ENCODE measurements at places on chromosomes 1 and 21.
A peak's percentile ranks its signal among the peaks of the same experiment; 100 is the strongest.

DNA sequence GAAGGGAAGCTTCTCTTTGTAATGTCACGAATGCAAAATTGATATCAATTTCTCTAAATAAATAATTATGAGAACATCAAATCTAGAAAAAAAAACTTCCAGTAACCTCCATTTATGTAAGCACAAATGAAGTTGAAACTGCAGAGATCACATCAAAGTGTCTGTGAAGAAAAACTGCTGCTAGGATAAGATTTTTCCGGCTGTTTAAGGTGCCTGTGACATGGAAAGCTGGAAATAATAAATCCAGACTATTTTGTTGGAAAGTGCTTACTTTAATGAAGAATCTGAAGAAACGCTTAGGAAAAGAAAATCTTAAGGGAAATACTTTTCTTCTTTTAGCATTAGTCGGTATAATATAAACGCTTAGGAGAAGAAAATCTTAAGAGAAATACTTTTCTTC, 57.0 kb downstream of the CHRM3 start:
- DNase-seq: no peak

DNA sequence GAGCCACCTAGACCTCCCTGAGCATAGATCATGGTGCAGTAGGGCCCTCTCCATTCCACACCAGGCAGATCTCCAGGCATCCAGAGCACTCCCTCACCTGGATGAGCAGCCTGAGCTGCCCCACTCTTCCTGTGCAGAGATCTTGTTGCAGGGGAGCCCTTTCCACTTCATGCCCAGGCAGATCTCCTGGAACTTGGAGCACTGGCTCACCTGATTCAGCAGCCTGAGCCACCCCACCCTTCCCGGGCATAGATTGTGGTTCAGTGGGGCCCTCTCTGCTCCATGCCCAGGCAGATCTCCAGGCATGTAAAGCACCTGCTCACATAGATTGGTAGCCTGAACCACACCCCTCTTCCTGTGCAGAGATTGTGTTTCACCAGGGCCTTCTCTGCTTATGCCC, 78.0 kb downstream of the SEC16B start:
- DNase-seq: no peak

DNA sequence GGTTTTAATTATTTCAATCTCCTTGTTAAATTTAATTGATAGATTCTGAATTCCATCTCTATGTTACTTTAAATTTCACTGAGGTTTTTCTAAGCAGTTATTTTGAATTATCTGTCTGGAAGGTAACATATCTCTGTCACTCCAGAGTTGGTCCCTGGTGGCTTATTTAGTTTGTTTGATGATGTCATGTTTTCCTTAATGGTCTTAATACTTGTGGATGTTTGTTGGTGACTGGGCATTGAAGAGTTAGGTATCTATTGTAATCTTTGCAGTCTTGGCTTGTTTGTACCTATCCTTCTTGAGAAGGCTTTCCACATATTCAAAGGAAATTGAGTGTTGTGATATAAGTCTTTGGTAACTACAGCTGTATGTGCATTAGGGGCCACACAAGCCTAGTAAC, 810.0 kb upstream of the NEGR1 start:
- no peak for DNase-seq

- peak; percentile 95 for DNase-seq
Observed at GRCh38 chr1:9890224-9890731, 19.8 kb downstream of the CTNNBIP1 start.

- DNase-seq: peak; percentile 81
Observed at GRCh38 chr1:156476501-156477298, 23.9 kb downstream of the MEF2D start.
